Astrocyte (in vitro differentiated cells and primary cell): ENCODE measurements at places on chromosomes 4 and X.

- no peak for DNase-seq
Measured at GRCh38 chr4:168569931-168570276, 73.1 kb downstream of the PALLD start.

- no peak for DNase-seq
Measured at GRCh38 chr4:108107729-108108382, 60.9 kb downstream of the LEF1 start.

DNA sequence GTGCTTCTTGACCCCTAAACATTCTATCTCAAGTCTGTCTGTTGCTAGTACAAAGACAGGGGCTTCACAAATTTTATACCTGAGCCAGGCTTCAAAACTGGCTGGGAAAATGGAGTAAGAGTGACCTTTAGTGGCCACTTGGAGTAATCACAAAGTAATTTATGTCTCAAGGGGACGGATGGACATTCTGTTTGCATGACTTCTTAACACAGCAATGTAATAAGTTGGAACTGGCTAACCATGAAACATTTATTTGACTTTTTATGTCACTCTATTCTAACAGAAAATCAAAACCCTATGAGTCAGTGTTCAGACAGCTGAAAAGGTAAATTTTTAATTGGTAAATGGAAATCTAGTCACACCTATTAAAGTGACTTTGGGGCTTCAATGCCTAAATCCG is 600.6 kb downstream of the ANKRD50 start:
- peak; percentile 76 for DNase-seq

DNA sequence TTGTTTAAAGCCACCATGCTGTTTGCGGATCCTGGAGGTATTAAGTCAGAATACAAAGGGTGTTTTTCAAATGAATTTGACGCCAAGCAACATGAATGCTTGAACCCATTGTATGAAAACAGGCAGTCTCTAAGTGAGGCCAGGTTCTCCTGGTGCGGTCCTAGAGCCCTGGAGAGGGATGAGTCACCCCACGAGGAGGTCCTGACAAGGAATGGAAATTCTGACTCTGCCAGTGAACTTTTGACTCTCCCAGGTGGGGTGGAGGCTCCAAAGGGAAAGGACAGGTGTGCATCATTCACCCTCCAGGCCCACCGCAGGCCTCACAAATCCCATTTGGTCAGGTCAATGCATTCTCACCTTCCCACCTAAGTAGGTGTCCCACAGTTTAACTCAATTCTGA is 1.5 kb downstream of the TRIM2 start:
- peak; percentile 46 for DNase-seq

DNA sequence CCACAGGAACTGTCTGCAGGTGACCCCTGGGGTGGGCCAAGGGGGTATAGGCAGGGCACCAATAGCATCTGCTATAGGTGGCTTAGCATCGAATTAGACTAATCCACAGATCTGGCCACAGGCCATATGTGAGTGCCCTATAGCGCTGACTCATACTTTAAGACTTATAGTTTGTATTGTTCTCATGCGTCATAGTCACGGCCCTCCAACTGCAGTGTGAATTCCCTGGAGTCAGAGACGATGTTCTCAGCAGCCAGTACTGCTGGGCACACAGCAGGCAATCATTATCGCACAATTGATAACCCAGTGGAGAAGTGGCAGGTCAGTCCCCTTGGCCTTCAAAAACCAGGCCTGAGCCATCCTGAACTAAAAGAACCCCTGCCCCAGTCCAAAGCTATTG is 58.1 kb downstream of the ADGRG2 start:
- peak; percentile 37 for DNase-seq

DNA sequence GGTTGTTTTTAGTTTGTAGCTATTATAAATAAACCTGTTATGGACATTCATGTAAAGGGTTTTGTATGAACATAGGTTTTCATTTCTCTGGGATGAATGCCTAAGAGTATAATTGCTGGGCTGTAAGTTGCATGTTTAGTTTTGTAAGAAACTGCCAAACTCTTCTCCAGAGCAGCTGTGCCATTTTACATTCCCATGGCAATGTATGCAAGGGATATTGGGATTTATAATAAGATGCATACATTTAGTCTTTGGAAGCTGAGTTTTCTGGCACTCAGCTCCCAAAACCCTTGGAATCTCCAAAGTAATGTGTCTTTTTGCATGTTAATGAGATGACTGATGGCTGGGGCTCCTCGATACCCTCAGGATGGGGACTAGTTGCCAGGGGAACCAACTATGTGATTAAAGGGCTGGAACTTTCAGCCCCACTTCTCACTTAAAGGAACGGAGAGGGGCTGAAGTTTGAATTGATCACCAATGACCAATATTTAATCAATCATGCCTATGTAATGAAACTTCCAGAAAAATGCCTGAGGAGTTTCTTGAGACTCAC is 44.0 kb downstream of the SERTM2 start:
- no peak for DNase-seq

DNA sequence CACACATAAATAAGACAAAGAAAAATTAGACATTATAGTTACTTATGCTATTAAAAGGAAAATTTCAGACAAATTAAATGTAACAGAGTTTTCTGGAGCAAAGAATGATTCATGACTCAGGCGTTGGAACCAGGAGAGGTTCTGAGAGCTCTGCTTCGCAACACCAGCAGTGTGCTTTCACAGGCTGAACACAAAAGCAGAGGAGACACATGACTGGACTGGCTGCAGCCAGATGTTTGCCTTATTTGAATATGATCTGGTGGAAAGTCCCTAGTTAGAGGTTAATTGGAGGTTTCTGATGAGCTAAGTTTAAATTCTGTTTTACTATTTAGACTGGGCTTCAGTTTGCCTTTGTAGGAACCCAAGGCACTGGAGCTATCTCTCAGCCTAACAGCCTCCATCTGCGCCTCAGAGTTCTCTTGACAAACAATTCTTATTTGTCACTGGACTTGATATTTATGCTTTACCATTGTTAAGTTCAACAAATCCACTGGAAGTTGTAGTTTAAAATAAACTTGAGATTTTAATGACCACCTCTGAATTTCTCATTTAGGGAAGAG is 16.2 kb downstream of the BOD1L1 start:
- DNase-seq, result peak; percentile 33

- no peak for DNase-seq
Measured at GRCh38 chr4:112908511-112908910, 140.9 kb upstream of the ANK2 start.

DNA sequence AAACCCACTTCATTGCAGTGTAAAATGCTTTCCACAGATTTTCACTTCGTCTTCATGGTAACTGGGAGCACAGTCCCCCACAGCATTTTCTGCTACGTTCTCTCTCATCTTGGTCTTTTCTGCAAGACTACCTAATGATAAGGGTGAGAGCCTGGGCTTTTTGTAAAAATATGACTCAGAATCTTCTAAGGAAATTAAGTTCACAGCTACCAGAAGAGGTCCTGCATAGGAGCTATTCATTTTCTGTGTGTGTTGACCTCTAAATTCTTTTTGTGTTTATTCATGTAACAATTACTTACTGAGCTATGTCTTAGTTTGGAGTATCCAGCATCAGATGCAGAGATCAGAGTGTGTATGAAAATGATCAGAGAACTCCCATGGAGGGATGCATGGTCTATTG is 192.2 kb downstream of the CPEB2 start:
- peak; percentile 18 for DNase-seq

- no peak for DNase-seq
Measured at GRCh38 chrX:22173966-22174365, 98.7 kb upstream of the CBLL2 start.

GRCh38 chr4:17367201-17367600 is 144.7 kb downstream of the QDPR start:
- DNase-seq, result peak; percentile 75

GRCh38 chr4:88759039-88759894 is 61.6 kb upstream of the NAP1L5 start:
- peak; percentile 31 for DNase-seq

- DNase-seq, result no peak
Measured at GRCh38 chrX:119382606-119383005, 16.5 kb upstream of the SLC25A43 start.

DNA sequence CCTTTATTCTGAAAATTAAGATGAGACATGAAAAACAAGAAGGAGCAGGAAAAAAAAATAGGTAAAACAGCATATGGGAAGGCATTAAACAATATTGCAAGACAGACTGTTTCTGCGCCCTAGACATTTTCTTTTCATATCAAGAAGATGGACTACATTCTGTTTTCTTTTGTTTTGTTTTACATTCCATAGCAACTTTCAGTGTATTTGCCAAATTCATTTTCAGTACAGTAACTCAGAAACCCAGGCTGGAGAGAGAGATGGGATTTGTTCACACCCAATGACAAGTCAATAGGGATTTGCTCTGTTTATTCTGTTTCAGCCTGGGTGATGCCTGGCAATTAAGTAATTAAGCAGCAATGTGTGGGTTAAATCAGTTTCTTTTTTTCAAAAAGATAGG is 892.8 kb upstream of the DIAPH2 start:
- no peak for DNase-seq

DNA sequence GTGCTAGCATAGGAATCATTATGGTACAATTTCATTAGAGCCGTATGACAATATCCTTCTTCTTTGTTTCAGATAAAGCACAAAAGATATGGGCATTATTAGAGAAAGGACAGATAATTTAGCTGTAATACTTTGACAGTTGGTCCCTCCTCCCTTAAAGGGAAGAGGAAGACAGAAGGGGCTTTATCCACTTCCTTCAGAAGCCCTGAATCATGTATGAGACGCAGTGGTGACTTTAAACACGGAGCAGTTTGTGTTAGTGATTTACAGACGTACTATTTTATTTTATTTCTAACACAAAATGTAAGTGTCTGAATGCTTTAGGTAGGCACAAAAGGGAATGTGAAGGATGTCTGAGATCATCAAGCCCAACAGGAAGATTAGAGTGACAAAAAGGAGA is 467.7 kb downstream of the IL15 start:
- DNase-seq, result no peak

DNA sequence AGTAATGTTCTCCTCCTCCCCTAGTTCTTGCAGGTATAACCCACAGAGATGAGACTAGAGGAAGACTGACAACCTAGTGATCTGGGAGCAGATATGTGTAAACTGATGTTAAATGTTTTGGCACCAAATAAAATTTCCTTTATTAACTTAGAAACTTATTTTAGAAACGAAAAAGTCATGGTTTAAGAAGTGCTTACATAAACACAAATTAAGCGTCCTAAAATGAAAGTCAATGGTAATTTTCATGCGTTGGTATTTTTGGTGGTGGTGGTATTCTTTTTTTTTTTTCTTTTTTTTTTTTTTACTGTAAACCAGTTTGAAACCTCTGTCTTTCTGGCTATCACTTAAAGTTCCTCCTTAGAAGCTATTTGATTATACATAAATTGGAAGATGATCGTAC is 1438.1 kb upstream of the TENM3 start:
- no peak for DNase-seq

GRCh38 chr4:20333141-20333715 is 81.5 kb downstream of the SLIT2 start:
- DNase-seq, result no peak

DNA sequence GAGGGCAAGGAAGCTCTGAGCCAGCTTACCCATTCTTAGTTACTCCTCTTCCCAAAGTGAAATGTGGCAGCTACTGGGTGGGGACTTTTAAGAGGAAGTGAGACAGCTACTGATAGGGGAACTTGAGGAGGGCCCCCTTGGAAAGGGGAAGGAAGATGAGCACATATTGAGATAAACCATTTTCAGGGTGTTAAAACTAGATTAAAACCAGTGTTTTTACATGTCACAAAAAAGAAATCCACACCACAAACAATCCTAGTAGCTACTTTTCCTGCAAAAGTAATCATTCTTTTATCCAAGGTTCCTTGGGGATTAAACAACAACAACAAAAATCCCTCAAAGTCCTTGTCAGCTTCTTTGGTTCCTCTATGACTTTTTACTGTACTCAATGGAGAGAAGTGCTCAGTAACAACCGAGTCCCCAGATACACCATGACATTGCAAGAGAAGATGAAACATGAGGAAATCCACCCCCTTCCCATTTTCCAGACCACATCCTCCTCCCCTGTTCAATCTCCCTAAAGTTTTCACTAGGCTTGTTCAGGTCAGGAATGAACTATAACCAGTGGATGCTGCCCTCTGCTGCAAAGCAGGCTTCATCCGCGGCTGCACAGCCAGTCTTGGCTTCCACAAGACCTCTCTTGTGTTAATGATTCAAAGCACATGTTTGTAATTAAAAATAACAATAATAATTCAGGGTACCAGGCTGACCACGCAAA is 113.5 kb upstream of the TMEM164 start:
- DNase-seq, result no peak

GRCh38 chrX:102959471-102959870 is 22.4 kb downstream of the RAB40AL start:
- DNase-seq, result peak; percentile 77

GRCh38 chr4:128305942-128306341 is 18.3 kb upstream of the PGRMC2 start:
- no peak for DNase-seq

GRCh38 chr4:41530741-41531140 is 7.2 kb upstream of the LIMCH1 start:
- no peak for DNase-seq

GRCh38 chrX:72366701-72367454 is 61.2 kb upstream of the CITED1 start:
- DNase-seq, result no peak

DNA sequence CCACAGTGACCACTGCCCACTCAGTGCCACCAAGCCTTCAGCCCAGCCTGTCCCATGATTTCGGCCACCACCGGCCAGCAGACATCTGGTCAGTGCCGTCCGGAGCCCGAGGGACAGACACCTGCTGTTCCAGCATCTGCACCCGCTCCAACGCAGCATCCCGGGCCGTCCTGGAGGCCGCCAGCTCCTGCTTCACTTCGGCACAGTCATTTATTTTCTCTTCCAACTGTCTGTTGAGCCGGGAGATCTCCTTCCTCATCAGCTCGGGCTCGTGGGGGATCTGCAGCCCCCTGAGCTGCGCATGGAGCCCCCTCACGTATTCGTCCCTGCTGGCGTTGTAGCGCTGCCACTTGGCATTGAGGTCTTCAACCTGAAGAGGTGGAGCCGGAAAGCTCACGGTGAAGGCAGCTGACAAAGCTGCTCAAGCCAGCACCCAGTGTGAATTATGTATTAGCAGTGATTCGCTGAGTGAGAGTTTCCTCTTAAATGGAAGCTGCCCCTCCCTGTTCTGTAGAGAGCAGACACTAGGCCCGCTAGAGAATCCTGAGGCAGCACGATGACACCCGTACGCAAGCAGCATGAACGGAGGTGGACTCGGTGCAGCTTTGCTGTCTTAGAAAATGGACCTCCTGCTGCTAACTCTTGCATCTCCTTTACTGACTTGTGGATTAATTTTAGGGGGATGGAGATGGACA is 11.4 kb downstream of the TNIP2 start:
- DNase-seq, result no peak

- DNase-seq, result peak; percentile 59
Measured at GRCh38 chrX:54357414-54358377, at the start of gene WNK3. TSS of gene WNK3 (minus strand) at chrX:54358046.
